ENCODE measurements at places on chromosomes 7 and 10.

- DNase-seq = no peak
These were observed 403.8 kb upstream of the MGMT start for GRCh38 chr10:129063212-129063611.

- DNase-seq = peak; percentile 61
These were observed 237.2 kb downstream of the TCF7L2 start for GRCh38 chr10:113187063-113187777.

DNA sequence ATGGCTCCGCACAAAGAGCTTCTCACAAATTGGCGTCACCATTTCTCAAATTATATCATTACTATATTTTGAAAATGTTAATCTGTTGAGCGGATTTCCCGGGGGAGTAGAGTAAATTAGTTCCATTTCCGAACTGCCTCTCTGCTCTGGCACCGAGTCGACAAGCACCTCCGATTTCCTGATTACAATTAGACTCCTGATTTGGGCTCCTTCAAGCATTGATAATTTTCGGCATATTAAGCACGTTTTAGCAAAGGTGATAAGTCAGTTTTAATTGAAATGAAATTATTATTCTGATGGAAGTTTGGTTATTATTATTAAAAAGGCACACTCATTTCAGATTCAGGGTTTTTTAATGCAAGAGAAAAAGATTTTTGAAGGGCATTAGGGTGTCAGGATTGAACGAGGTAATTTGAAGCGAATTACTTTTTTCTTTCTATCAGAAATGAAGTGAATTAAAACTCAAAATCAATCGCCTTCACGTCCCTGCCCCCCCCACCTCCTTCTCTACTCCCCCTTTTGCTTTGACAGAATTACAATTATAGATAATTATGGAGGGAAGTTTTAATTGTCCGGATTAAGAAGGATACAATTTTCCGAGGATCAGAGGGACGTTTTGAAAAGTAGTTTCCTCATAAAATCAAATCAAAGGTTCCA, 4.0 kb upstream of the UNCX start:
- peak; percentile 67 for DNase-seq

DNA sequence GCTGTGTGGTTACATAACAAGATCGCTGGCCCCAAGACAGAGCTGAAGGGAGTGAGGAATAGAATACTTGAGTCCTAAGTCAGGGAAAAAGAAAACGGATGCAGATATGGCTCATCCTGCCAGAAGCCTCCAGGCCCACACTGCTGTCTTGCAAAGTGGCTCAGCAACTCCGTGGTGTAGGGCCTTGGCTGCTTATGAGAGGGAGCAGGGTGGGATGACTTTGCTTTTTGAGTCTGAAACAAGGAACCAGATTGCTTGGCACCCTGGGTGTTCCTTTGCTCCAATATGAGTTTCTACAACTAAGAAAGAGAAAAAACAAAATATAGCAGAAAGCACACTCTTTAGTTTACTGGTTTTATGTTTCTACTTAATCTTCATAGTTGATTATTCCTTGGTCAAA, 193.8 kb upstream of the WDR11 start:
- DNase-seq = no peak

DNA sequence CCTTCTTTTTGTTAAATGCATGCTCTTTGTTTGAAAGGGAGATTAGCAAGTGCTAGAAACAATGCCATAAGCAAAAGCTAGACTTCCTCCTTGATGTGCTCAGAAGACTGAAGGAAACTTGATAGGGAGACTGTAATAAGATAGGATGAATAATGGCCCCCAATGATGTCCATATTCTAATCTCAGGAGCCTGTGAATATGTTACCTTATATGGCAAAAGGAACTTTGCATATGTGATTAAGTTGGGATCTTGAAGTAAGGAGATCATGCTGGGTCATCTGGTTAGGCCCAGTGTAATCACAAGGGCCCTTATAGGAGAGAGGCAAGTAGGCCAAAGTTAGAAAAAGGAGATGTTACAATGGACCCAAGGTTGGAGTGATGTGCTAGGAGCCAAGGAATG, 13.6 kb upstream of the LIPM start:
- DNase-seq = no peak

- DNase-seq = peak; percentile 58
These were observed 22.9 kb downstream of the ZNF775 start for GRCh38 chr7:150401861-150402631.

GRCh38 chr7:86558680-86559501, 84.8 kb upstream of the GRM3 start:
- no peak for DNase-seq

GRCh38 chr7:47375121-47375938, 206.6 kb downstream of the TNS3 start:
- no peak for DNase-seq

GRCh38 chr7:35753761-35754603, 46.9 kb upstream of the SEPTIN7 start:
- DNase-seq = peak; percentile 71

GRCh38 chr7:122199171-122199570, 55.1 kb upstream of the AASS start:
- no peak for DNase-seq

GRCh38 chr7:151704960-151705635, 171.8 kb downstream of the PRKAG2 start:
- DNase-seq = peak; percentile 55

DNA sequence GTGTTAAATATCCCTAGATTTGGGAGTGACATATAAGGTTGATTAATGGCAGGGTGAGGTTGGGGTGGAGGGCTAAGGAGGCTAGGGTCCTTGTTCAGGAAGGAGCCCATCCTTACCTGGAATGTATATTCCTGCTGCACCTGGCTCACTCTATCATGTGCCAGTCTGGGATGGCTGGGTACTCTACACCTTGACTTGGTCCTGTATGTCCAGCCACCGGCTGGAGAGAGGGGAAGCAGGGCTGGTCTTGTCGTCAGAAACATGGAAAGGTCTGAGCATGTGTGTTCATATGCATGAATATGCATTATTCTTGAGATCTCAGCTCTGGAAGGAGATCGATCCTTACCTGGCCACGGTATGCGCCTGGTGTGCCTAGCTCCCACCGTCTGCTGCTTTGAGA, 33.2 kb downstream of the TMEM270 start:
- no peak for DNase-seq

DNA sequence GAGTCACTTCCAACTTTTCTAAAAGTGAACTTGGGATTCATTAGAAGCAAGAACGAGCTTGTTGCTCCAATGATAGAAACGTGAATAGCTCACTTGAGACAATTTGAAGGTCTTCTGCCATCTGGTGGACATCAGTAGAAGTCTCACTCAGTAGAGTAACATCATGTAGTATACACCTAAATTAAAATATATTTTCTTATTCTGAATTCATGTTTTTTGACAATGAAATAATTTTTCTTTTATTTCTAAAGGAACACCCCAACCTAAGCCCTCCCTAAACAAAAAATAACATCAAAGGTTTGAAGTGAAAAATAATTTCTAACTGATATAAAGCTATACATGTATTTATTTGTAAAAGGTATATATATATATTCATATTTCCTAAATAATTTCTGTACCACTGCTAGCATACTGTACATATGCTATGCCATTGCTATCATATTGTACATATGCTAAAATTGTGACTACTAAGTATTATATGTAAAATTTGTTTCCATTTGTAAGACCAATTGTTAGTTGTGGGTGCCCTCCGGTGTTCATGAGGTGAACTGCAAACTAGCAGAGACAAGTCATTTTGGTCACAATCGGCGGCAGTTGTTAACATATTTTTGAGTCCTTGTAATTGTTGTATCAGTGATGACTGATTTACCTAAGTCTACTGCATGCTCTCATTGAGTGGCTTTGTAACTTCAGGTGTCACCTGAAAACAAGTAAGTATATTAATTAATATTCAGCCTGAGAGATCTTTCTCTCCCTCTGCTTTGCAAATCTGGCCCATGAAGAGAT, 121.9 kb downstream of the PTPRZ1 start:
- DNase-seq = peak; percentile 88

DNA sequence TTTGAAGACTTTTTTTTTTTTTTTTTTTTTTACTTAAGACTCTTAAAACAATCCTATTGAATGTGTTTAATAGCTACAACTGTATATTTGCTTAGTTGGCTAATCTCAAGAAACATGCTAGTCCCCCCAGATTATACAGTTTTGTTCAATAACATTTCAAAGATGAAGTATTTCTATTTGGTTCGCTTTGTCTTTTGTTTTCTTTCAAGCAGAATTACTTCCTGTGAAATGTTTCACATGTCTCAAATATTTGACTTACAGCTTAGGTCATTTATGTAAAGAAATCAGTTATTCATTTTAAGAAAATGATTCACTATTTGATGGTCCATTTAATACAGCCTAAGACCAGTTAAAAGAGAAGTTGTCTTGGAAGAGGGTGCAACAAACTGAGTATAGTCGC, 12.8 kb upstream of the LAMB1 start:
- DNase-seq = no peak

DNA sequence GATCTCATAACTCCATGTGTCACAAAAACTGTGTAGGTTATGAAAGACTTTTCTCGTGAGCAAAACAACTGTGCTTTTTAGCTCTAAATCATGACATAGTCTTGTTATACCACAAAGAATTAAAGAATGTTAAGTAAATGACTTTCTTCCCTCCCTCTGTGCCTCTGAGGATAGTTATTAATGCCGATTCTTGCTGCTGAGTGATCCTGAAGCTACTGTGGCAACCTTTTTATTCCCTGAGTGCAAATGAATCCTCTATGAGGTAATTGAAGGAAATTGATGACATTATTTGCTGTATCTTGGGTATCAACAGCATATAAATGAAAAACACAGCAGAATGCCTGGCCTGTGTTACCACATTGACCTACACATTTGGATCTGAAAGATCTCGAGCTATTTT, 142.2 kb upstream of the HDAC9 start:
- DNase-seq = no peak

- peak; percentile 27 for DNase-seq
These were observed 111.5 kb upstream of the PHYHIPL start for GRCh38 chr10:59064759-59065539.

- DNase-seq = no peak
These were observed 95.3 kb downstream of the MYOF start for GRCh38 chr10:93386631-93387369.

DNA sequence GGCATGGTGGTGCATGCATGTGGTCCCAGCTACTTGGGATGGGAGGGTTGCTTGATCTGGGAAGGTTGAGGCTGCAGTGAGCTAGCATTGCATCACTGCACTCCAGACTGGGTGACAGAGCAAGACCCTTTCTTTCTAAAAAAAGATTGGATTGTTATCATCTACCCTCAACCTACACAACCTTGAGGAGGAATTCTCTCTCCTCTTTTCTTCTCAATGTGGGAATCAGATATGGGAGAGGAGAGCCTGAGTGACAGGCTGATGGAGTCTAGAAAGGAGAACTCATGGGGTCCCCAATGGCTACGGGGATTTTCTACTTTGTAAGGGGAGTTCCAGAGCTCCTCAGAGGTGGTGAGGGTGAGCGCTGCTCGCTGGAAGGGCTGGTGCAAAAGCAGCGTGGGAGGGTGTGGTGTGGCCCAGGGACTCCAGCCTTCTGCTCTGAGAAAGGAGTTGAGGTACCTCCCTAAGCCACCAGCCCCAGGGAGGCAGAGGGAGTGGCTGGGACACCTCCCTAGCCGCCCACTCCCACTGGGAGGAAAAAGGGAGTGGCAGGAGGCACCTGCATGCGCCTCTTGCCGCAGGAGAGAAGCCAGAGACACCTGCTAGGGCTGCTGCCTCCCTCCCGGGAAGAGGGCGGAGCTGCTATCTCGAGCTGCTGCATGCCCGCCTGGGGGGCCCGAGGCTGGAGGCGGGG, 48.4 kb downstream of the GATA3 start:
- no peak for DNase-seq

DNA sequence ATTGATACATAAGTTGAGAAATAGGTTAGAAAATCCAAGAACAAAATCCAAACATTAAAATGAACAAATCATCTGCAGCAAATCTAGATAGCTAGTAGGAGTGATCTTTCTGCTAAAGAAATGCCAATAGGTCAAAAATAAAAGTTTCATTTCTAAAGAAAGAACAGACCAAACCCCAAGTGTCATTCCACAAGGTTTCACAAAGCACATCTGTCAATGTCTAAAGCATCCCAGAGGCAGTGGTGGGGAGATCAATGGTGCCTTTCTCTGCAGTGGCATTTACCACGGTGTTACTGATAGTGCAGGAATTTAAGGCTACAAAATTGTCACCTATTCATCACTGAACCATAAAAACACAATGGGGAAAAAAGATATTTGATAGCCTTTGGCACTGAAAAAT, 147.9 kb downstream of the PARD3 start:
- DNase-seq = no peak

DNA sequence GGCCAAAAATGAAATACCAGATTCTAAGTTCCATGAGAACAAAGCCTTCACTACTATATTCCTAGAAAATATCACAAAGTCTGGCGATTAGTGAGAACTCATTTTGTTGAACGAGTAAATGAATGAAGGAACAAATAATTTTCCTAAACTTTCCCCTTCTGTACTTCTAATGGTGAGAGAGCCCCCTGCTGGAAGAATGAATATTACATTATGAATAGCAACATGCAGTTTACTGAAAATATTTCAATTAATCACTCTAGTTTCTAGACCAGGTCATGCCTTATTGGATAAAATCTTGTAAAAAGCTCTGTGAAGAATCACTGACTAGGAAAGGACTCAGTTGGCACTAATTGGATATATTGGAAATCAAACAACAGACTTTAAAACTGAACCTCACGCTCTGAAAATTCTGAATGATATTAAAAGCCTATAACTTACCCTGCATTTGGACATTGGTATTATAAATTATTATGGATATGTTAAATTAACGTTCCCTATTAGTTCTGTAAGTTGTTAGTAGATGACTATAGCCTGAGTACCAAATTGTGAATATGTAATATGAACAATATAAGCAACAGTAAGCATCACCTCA, 32.4 kb upstream of the MTPN start:
- DNase-seq = peak; percentile 85

- DNase-seq = no peak
These were observed 18.9 kb downstream of the CDK1 start for GRCh38 chr10:60797200-60797599.

GRCh38 chr10:63591600-63592379, 70.6 kb downstream of the REEP3 start:
- no peak for DNase-seq

GRCh38 chr10:110556969-110557601, 10.4 kb upstream of the SMC3 start:
- DNase-seq = peak; percentile 63

DNA sequence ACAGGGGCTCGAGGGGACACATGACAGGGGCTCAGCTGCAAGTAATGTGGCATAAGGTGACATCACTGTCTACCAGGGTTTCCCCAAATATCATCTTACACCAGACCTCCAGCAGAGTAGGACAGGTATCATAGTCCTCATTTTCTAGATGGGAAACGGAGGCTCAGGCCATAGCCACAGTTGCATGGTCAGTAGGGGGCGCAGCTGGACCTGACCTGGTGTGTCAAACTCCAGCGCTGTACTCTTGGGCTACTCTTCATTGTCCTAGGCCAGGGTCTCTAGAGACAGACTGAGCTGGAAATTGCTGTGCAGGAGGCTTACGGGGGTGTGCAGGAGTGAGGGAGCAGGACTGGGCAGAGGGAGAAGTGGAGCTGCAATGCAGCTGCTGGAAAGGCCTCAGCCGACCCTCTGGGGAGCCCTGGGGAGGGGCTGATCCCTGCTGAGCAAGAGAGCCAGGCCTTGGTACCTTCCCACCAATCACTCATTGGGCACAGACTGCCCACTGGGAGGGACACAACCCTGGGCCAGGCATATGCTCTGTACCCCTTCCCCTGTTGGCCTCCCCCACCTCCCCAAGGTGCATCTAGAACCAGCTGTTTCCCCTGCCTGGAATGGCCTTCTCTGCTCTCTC, 89.9 kb downstream of the CDH23 start:
- DNase-seq = peak; percentile 82

- no peak for DNase-seq
These were observed 11.5 kb upstream of the NFKB2 start for GRCh38 chr10:102384053-102384452.

Data from eye (tissue), 1 donor.